Putamen (tissue), 1 donor: ENCODE measurements at places on chromosomes 2 and 18.

- DNase-seq = no peak
Measured at GRCh38 chr18:77082316-77082955, 50.1 kb downstream of the MBP start.

- DNase-seq = no peak
Measured at GRCh38 chr2:27891673-27892105, 1.2 kb downstream of the BABAM2 start.

- DNase-seq = no peak
Measured at GRCh38 chr2:120350801-120351320, 4.9 kb downstream of the INHBB start.

DNA sequence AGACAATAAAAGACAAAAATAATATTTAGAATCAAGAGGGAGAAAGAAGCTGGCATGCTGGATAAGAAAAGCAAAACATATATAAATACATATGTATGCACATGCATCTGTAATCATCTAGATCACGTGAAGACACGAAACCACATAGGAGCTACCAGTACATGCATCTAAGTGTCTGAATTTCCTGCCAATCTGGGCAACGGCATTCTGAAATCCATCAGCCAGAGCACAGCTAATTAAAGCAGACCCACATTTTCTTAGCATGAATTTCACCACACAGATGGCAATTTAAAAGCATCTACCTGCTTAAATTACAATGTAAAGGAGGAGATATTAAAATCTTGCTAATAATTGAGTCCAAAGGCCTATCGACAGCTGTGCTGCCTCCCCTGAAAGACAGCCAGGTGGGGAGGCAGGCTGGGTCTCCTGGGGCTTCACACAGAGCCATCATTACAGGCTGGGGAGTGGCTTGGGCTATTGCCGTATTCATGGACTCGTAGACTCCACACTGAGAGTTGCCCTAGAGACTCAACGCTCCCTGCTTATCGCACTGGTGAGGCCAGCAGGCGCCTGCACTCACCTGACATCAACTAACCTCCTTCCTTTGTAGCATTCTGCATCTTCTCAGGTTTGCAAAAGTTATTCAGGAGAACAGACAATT, 272.5 kb upstream of the PXDN start:
- DNase-seq = no peak

DNA sequence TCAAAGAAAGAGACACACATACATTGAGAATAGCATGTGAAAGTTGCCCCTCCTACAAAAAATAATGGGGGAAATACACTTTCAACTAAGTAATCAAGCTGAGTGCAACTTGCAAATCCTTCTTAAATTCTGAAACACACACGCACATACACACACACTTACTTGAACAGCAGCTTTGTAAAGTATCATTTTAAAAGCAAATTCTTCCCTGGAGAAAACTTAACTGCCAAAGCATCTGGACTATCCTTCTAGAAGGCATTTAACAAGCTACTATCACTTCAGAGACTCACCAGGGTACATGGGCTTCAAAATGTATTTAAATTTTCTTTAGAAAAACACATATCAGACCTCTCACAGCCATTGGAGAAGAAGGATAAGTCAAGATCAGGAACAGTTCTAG, 15.3 kb downstream of the GAREM1 start:
- no peak for DNase-seq

GRCh38 chr2:121095257-121096080, 189.5 kb downstream of the TFCP2L1 start:
- no peak for DNase-seq

DNA sequence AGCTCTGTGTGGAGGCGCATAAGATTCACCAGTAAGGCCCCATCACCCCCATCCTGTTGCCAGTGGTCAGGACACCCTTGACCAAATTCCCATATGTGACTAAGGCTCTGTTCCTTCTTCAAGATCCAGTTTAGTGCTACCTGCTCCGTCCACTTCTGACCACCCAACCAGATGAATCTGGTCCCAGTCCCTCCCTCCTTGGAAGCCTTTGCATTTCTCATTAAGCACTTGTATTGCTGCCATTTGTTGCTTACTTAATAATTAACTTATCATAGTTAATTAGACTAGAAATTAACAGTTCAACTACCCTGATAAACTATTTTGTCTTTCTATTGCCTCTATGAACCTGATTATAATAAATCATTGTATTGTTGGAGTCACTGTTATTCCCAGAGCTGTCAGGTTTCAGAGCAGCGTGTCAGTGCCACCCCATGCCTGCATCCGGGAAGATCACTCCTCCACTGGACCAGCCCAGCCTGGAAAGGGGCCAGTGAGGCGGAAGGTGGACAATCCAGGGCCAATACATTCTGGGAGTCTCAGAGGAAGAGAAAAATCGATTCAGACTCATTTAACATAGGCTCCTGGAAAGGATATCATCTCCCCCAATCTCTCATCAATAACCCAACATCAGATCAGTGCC, 9.5 kb upstream of the NAT8 start:
- DNase-seq = no peak

GRCh38 chr18:79528846-79529245, 133.1 kb downstream of the NFATC1 start:
- DNase-seq = peak; percentile 47

DNA sequence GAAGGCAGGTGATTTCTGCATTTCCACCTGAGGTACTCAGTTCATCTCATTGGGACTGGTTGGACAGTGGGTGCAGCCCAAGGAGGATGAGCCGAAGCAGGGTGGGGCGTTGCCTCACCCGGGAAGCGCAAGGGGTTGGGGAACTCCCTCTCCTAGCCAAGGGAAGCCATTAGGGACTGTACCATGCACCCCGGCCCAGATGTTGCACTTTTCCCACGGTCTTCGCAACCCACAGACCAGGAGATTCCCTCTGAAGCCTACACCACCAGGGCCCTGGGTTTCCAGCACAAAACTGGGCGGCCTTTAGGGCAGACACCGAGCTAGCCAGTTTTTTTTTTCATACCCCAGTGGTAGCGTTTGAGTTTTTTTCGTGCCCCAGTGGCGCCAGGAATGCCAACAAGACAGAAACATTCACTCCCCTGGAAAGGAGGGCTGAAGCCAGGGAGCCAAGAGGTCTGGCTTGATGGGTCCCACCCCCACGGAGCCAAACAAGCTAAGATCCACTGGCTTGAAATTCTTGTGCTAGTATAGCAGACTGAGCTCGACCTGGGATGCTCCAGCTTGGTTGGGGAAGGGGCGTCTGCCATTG, 75.9 kb upstream of the RANBP2 start:
- no peak for DNase-seq

DNA sequence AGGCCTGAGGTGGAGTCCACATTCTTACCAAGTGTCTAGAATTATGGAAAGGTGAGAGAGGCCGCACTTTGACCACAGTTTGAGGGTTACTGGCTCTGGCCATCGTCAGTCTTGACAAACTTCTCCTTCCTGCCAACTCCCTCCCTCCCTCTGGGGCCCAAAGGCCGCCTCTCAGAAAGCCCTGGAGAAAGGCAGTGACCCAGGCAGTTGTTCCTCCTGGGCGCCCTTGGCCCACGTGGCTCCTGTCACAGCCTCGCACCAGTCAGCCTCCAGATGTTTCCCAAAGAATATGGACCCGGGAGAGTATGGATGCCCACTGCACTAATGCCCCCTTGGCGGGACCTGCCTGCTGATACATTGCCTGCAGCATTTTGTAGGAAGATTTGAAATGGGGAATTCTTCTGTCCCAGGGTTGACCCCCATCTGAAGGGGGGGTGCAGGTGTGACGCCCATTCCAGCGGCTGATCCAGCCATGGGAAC, 61.7 kb downstream of the ASB1 start:
- DNase-seq = no peak

DNA sequence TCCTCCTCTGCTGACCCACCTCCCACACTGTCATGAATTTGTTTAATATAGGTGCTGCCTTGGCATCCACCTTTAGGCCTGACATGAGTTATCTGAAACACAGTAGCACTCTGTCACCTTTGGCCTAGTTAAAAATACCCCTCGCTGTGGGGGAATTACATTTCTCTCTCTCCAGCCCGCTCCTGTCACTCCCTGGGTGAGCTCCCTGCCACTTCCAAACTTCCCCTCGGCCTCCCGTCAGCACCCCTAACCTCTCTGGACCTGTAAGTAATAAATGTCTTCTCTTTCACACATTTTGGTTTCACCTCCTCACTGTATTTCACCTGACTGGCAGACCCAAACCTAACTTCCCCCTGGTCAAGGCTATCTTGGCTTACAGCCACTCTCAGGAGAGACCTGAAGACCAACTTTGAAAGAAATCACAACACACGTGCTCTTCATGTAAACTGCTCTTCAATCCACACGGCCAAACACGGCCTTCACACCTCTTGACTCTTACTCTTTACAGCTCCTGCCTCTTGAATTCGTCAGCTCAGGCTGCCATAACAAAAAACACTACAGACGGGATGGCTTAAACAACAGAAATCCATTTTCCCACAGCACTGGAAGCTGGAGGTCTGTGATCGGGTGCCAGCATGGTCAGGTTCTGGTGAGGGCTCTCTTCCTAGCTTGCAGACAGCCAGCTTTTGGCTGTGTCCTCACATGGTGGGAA, 28.3 kb downstream of the REEP1 start:
- DNase-seq = no peak

- no peak for DNase-seq
Measured at GRCh38 chr2:142291969-142292368, 161.2 kb upstream of the LRP1B start.

- DNase-seq = peak; percentile 56
Measured at GRCh38 chr2:237060534-237061312, 25.0 kb upstream of the COPS8 start.

DNA sequence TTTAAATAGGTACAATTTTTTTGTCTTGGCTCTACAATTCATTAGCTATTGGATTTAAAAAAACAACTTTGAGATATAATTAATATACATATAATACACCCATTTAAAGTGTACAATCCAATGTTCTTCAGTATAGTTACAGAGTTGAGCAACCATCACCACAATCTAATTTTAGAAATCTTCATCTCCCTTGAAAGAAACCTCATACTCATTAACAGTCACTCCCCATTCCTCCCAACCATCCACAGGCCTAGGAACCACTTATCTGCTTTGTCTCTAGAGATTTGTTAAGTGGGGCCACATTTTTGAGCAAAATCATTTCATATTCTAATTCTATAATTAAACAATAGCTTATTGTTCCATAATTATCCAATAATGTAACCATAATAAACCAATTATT, 32.6 kb downstream of the MRPL33 start:
- no peak for DNase-seq

GRCh38 chr2:181058378-181059269, 78.2 kb downstream of the UBE2E3 start:
- no peak for DNase-seq

DNA sequence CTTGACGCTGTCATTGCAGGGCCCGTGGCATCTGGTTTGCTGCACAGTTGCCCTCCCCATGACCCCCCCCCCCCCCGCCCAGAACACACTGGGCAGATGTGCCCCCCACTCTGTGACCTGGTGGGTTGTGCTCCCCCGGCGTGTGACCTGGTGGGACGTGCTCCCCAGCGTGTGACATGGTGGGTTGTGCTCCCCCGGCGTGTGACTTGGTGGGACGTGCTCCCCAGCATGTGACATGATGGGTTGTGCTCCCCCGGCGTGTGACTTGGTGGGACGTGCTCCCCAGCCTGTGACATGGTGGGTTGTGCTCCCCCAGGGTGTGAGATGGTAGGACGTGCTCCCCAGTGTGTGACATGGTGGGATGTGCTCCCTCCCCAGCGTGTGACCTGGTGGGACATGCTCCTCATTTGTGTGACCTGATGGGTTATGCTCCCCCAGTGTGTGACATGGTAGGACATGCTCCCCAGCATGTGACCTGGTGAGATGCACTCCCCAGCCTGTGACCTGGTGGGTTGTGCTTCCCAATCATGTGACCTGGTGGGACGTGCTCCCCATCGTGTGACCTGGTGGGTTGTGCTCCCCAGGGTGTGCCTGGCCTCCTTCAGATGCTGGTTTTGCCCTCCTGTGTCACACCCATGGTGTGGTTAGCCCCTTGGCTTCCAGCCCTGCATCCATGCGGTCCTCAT, 213.7 kb downstream of the AGAP1 start:
- DNase-seq = no peak

DNA sequence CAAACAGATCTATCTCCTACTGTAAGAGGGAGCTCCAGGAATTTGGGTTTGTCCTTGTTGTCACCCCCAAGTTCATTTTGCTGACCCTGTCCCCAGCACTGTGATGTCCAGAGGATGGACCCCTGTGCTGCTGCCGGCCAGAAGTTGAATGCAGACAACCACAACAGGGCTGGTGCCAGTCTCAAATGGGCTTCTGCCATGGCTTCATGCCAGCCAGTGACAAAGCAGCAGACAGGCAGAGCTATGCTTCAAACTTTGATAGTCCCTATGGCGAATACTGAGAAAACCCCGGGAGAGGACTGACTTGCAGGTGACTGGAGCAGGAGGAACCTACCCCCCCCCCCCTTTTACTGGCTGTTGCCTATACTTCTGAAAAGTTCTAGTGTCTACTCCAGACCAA, 3.2 kb downstream of the SMAD7 start:
- DNase-seq = no peak

- no peak for DNase-seq
Measured at GRCh38 chr2:7237466-7237865, 320.3 kb downstream of the RNF144A start.

GRCh38 chr2:120899771-120900170, 164.1 kb downstream of the GLI2 start:
- DNase-seq = no peak

DNA sequence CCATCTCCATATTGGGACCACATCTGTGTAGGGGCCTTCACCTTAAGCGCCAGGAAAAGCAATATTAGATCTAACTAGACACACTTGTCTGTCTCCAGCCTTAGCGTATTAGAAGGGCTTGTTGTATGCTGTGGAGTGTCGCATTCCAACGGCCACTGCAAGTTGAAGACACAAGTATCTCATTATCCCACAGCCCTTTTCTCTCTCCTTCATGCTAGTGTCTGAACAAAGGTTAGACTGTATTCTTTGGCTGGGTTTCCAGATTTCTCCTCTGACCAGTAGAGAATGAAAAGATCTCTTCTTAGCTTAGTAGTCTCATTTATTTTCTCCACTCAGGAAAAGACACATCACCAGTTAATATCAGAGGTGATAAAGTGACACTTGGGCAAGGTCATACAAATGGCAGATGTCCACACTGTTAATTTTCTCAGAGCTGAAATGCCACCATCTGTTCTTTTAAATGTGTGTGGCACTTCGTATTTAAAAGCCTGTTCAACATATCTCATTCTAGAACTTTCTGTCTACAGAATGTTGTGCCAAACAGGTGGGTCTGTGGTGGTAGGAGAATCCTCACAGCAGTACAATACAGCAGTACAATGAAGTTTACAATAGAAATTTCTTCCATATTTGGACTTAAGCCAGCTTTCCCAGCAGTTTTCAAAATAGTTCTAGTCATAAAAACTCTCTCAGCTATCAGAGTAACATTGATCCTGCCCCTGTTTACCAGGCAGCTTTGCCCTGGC, 94.0 kb upstream of the ITGA6 start:
- DNase-seq = no peak

DNA sequence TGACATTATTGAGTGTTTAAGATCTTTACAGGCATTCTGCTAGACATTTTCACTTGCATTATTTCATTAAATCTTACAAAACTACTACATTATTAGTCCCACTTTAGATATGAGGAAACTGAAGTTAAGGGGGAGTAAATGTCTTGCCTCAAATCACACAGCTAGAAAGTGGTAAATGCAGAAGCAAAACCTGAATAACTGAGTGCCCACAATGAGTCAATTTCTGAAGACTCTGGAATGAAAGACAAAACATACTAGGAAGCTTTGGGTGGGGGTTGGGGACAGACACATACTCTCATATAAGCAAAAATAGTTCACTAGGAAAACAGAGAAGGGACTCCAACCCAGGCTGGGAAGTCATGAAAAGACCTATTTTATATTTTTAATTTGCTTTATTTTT, 214.4 kb upstream of the LRATD1 start:
- DNase-seq = no peak
